NCI-H2081 (cell line): ENCODE measurements at places on chromosomes 4 and X.

GRCh38 chr4:73257651-73258435, 755 bp downstream of the ANKRD17 start:
- peak; percentile 24 for DNase-seq

DNA sequence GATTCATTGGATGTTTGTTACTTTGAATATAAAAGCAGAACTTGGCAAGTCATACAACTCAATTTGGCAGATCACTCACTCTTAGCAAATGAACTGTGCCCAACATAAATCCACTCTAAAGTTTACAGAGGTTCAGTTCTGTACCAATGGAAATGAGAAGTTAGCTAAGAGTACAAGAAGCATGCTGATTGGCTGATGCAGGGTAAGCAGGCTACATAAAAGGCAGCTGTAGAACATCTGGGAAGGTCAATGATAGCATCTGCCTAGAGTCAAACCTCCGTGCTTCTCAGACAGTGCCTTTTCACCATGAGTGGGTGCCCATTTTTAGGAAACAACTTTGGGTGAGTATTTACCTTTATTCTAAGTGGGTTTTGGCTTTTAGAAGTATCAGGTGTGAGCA, at the start of gene TDO2:
TDO2 (plus strand) TSS at position 244 of the 400 bp plus-strand sequence; CDS start at position 307, 63 bp downstream.
- no peak for DNase-seq

GRCh38 chr4:184427687-184428086, 46.7 kb downstream of the IRF2 start:
- no peak for DNase-seq

DNA sequence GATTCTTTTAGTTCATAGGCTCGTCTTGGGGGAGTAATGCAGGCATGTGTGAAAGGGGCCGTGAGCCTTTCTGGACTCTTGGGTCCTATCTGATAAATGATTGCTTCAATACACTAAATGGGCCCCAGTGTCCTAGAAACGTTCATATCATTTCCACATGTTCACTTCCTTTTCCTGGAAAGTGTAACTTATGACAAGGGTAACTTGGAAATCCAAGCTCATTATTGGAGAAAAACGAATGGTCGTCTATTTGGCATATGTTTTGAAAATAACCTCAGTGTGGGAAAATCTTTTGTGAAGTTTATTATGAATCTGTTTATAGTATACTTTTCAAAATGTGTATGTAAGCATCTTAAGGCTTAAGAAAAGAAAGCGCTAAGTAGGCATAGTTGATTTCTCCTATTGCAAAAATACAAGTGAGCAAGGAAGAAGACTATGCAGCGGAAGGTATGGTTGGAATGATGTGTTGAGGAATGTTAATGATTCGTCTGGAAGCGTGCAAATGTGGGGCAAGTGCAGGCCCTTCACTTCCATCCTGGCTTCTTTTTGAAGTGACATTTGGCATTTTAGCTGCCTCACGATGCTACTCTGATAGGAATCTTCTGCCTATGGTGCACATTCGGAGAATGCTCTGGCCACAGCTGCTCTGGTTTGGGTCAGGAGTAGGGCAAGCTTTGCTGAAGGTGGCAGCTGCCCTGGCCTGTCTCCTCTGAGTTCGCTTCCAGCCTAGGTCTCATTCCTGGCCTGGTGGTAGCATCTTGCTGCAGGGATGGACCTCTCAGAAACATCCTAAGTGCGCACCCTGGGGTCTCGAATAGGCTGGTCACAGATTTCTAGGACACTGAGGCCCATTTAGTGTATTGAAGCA, 49.5 kb upstream of the STOX2 start:
- DNase-seq, result no peak

DNA sequence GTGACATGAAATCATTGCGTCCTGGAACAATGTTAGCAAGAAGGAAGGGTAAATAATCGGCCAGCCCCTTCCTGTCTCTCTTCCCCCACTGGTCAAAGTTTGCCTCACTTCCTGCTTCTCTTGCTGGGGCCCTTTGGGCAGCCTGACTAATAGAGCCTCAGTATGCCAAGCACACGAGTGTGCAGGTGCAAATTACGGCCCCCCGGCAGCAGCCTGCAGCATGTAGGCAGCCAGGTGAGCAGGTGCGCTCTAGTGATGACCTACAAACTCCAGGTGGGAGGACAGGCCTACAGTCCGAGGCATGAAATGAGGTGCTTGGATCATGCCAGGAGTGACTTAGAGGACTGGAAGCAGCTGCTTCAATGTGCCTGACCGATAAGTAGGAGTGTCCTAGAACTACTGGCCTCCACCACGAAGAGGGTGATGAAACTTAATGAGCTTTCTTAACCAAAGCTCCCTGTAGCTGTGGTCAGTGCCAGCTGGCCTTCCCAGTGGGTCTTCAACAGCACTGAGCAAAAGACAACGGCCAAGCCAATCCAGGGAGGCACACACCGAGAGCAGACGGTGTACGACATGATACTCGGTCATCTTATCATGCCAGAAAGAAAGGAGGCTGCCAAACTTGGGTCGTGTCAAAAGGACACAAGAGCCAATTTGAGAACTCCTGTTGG, 26.1 kb upstream of the FAT1 start:
- no peak for DNase-seq

- no peak for DNase-seq
Observed at GRCh38 chr4:67452100-67452845, 93.0 kb downstream of the CENPC start.
